ENCODE measurements at places on chromosomes 6 and 20.

GRCh38 chr6:154429711-154430110, 73.1 kb upstream of the IPCEF1 start:
- DNase-seq = no peak

GRCh38 chr20:32906200-32906599, 47.5 kb downstream of the EFCAB8 start:
- no peak for DNase-seq

DNA sequence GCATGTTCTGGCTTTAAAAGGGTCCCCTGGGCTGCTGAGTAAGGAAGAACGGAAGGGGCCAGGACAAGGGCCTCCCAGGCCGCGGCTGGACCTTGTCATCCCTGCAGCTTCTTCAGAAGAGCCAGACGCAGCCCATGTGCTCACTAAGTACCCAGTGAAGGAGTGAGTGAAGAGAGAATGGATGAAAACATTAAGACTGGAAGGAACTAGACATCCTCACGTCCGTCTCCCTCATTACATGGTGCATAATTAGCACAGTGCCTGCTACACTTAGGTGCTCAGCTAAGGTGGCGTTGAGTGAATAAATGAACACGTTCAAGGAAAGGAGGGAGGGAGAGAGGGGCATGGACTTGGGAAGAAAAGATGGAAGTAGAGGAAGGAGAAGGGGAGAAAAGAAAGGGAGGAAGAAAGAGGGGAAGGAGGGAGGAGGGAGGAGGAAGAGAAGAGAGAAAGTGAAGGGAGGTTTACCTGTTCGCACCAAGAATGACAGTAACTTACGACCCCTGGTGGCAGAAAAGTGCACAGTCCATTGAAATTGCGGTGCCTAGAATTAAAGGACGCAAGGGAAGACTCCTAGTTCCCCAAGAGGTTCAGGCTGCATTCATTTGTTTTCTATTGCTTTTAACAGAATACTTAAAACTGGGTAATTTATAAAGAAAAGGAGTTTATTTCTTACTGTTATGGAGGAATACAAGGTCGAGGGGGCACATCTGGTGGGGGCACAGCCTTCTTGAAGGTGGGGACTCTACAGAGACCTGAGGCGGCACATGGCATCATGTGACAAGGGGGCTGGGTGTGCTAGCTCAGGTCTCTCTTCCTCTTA, 8.0 kb downstream of the TP53RK start:
- DNase-seq = peak; percentile 79

DNA sequence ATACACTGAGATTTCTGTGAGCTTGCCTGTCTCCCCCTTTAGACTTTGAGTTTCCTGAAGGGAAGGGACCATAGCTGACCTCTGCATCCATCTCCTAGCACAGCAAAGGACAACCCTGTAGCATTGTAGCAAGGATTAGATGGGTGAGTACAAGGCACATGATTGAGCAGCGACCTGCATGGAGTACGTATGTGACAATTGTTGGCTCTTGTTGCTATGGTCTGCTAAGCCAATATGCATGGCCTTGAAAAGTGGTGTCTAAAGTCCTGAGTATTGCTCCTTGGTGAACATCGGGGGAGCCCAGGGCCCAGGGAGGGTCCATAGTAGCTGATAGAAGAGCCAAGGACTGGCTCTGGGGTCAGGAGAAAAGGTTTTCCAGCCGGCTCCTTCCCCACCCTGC, 365.0 kb upstream of the CHD6 start:
- no peak for DNase-seq

GRCh38 chr20:40668449-40669228, 20.4 kb downstream of the MAFB start:
- no peak for DNase-seq

DNA sequence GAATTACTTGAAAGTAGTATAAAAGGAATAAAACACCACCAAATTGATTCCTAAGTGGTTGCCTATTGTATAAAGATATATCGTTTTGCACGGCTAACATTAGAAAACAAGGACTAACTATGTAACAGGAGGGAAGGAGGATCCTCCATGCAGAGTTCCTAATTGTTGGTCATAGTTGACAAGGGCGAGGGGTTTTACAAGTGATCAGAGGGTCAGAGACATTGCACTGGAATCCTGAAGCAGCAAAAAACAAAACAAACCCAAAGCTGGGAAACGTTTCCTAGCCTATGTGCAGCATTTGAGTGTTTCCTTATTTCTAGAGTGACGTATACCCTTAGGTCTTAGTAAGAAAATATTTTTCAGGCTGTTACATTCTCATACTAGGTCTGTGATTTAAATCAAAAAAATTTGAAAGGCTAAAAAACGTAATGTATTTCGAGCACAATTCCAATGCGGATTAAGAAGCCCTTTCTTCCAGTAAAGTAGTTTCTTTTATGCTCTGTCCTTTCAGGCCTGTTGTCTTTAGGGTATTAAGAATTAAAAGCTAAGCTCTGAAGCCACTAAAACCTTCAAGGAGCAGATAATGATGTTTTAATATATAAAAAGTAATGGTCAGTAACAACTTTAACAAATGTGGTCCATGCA, 373.8 kb upstream of the MMS22L start:
- no peak for DNase-seq

- DNase-seq = peak; percentile 74
Observed at GRCh38 chr6:125781314-125781868, 9.4 kb upstream of the NCOA7 start.

- DNase-seq = peak; percentile 50
Observed at GRCh38 chr6:11353921-11354389, 121.5 kb upstream of the NEDD9 start.

GRCh38 chr20:46550461-46550860, at the start of gene OCSTAMP:
OCSTAMP (minus strand) TSS chr20:46550654; CDS start chr20:46550560, 94 bp downstream.
- no peak for DNase-seq

- peak; percentile 45 for DNase-seq
Observed at GRCh38 chr20:21808863-21809664, 103.6 kb downstream of the PAX1 start.

- DNase-seq = peak; percentile 54
Observed at GRCh38 chr6:166997768-166998255, 1.4 kb upstream of the CEP43 start.

DNA sequence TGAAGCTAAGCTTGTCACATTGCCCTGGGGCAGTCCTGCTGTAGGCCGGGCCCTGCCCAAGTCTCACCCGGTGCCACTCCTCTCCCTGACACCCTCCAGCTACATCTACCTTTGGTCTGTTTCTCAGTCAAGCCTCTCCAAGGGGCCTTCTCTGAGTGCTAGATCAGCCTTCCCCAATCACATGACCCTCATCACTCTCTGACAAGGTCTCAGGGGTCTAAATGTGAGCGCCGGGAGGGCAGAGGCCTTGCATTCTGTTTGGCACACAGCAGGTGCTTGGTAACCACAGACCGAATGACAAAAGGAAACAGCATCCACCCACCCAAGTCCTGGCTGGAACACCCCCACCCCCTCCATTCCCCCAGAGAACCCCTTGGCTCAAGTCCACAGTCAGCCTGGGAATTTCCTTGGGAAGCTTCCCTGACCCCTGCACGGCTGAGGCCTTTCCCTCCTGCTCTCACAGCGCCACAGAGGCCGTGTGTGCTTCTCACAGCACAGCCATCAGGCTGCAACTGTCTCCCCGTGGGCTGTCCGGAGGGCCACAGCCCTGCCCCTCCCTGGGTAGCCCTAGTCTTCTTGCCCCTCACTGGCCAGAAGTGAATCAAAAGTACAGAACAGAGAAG, 32.9 kb downstream of the PKIG start:
- no peak for DNase-seq

GRCh38 chr20:41249411-41250281, 67.9 kb downstream of the ZHX3 start:
- no peak for DNase-seq

- no peak for DNase-seq
Observed at GRCh38 chr20:10309326-10309725, 90.7 kb downstream of the SNAP25 start.

DNA sequence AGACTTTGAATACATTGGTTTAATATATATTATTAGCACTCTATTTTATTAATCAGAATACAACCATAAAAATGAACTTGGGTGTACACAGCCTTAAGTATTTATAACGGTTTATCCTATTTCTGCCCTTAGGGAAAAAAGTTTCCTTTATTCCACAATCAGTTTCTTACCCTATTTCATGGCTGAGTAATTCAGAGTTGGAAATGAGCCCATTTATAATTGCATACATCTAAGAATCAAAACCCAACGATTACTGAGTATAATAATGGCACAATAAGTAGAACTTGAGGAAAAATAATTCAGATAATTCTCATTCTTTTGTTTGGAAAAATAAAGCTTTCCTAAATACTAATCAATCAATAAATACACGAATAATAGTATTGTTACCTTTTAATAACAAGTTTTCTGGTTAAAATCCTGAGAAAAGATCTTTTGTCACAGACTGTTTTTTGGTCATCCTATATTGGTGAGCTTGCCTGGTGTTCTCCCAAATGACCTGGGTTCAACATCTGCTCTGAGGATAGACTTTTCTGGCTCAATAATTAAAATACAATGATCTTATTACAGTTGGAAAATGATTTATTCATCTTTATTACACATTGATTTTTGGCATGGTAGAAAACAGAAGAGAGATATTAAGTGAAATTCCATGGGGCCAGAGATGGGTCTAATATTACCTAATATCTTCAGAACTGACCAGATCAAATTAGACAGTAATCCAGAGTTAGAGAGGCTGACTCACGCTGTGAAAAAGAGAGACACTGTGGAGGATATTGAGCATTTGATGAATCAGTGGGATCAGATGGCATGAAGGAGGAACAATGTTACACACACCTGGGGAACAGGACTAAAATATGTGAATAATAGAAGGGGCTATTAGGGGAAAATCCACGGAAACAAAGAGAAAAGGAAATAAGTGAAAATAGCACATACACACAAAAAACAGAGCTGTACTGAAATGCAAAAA, 162.1 kb upstream of the TBX18 start:
- no peak for DNase-seq

DNA sequence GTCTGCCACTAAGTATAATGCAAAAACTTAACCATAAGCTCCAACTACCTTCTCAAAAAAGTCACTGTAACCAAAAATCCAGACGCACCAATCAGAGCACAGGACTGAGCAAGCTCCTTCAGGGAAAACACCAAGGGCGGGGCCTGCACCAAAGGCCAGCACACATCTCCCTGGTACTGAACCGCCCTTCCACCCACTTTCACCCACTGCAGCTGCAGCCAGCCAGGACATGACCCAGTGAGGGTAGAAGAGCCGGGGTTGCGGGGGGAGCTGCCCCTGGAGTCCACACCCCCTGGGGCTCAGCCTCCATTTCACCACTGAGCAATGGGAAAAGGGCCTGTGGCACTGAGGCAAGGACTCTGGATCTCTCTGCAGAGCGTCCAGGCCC, 54.3 kb downstream of the TAF4 start:
- no peak for DNase-seq

DNA sequence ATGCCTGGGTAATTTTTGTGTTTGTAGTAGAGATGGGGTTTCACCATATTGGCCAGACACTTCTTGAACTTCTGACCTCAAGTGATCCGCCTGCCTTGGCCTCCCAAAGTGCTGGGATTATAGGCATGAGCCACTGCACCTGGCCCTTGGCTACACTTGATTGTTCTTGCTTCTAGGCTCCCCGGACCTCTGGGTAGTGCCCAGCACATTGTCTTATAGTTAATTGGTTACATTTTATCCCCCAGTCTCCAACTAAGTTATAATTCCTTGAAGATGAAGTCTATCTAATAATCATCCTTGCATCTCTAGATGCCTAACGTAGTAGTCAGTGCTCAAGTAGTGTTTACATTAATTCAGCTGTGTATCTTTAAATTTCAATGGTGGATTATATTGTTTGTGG, 11.8 kb downstream of the SMPDL3A start:
- no peak for DNase-seq

- DNase-seq = no peak
Observed at GRCh38 chr6:38603966-38604365, 35.8 kb downstream of the BTBD9 start.

GRCh38 chr6:21049572-21049971, 515.3 kb downstream of the CDKAL1 start:
- DNase-seq = no peak

DNA sequence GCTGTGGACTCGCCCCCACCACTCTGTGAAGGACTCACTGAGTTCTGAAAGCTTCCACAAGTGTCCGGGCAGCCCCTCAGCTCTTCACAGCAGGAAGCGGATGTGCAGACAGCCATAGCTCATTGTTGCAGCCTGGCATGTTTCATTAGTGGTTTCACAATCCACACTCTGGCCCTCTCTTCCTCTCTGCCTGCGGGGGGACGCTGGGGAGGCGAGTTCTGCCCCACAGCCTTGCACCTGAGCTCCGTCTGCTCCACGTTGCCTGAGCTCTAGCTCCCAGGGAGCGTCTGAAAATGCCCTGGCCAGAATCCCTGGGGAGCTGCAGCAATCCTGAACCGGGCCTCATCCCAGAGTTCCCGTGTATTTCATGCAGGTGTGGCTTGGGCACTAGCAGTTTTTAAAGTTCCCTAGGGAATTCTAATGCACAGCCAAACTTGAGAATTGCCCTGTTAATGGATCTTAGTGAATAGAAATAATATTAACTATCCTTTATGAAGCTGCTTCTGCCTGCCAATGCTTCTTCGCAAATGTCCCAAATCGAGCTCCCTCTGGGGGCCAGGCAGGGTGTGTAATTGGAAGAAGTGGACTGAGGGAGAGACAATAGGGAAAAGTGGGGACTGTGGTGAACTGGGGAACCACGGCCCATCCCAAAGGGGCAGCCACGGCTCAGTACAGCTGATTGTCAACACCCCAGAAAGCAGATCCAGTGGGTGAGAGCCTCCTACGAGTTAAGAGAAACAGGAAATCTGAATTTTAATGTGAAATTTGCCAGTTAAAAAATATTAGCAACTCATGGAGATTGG, 51.5 kb downstream of the CTCFL start:
- peak; percentile 30 for DNase-seq

DNA sequence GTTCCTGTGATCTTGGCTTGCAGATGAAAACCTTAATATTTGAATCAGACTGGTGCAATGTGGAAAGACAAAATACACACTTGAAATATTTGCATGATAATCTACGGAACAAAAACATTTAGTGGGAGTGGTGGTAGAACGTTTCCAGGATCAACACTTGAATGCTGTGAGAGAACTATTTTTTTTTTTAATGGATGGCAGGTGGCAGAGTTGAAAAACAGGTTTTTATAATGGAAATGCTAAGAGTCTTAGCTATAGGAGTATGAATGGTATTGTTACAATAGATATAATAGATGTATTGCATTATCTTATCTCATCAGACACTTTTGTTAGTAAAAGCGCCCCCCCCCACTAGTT, 49.2 kb downstream of the CDKAL1 start:
- no peak for DNase-seq

DNA sequence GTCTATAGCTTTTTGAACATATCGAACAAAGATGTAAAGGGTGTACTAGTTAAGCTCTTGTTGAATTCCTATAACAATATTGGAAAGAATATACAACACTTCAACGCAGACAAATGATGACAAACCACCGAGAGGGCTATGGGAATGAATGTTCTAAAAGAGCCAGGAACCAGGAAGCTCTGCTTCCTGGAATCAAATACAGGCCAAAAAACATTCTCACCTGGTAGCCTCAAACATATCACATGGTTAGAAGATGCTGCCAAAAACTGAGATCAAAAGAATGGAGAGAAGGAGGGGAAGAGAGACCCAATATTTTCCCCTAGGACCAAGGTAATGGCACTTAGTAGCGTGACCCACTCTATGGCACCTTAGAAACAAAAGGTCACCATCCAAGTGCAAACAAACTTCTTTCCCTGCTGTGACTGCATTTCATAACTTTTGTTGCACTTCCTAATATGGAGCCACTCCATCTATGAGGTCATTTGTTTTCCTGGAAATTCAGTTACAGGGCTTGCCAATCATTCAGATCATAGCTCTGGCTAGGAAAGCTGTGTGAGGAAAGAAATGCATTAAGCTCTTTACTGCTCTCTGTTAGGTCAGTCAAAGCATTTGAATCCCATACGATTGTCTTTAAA, 199.2 kb upstream of the NT5E start:
- DNase-seq = no peak

Measured in activated CD4-positive, alpha-beta T cell treated with anti-CD3 and anti-CD28 coated beads, Interleukin-2, amount 10 ng/mL, durations not matched to agents 7 days and 5 days (primary cell).